Activated gamma-delta T cell (primary cell): ENCODE measurements at places on chromosomes 5 and 9.

- DNase-seq, result no peak
Observed at GRCh38 chr5:13865312-13865711, 79.2 kb downstream of the DNAH5 start.

DNA sequence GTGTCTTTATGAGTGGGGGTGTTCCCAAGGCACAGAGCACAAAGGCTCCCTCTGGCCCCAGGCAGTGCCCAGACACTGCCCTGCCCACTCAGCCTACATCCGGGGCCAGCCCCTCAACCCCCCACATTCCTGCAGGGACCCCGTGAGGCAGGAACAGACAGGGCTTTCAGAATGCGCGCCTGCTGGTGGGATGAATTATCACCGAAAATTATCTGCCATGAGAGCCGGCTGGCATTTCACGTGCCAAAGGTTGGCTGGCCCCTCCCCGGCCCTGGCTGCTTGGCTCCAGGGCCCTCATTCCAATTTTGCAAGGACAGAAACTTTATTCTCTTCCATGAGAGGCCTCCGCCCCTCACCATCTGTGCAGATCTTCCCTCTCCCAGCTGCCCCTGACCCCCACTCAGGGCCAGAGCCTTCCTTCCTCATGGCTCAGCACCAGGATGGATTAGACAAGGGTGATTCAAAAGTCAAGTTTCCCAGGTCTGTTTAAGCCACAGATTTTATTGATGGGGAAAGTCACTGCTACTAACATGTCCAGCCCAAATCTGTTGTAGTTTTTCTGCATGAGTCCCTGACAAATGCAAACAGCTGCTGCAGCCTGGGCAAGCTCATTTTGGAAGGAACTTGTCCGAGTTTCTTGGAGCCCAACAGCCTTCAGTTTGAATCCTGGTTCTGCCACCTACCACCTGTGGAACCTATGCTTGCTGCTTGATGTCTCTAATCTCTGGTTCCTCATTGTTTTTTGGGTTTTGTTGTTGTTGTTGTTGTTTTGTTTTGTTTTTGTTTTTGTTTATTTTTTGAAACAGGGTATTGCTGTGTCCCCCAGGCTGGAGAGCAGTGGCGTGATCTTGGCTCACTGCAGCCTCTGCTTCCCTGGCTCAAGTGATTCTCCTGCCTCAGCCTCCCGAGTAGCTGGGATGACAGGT lies 32.3 kb upstream of the WDR38 start:
- no peak for DNase-seq

DNA sequence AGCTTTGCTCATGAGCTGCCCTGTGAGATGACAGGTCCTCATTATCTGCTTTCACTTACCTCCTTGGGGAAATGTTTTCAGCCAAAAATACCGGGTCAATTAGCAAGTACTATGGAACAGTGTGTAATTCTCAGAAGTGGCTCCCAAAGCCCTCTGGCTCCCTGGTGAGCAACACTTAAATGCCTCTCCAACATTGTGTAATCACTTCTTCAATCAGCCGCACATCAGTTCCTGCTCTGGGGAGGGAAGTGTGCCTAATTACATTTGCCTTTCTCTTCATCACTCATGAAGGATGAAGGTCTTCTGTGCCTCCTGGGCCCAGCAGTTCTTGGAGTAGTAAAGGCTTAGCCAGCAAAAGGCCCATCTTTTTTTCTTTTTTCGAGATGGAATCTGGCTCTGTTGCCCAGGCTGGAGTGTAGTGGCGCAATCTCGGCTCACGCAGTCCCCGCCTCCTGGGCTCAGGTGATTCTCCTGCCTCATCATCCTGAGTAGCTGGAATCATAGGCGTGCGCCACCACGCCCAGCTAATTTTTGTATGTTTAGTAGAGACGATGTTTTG lies 23.1 kb downstream of the NIM1K start:
- no peak for DNase-seq

DNA sequence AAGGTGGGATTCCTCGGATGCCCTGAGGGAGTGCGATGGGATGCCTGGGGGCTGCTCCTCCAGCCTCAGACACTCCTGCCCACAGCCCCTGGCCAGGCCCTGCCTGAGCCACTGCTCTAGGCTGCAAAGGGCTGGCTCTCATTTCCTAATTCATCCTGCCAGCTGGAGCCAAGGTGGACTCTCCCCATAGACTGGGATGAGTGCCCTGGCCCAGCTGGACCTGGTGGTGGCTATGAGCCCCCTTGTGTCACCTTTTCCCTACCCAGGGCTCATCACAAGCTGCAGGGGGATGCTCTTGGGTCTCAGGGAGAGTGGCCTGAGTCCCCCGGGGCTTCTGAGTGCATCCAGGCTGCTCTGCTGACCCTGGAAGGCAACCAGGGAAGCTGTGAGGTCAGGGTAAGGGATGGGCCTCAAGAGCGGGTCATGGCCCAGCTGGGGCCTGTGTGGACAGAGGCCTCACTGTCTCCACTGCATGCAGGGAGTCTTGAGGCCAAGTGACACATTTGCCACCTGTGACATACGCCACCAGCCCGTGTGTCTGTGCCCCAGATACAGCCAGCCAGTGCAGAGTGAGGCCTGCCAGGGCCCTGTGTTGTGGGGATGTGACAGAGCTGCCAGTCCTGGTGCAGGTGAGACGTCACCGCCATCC lies 102.7 kb upstream of the IER5L start:
- no peak for DNase-seq

GRCh38 chr5:68818870-68819269 lies 274.9 kb upstream of the SLC30A5 start:
- no peak for DNase-seq

GRCh38 chr9:105502276-105502675 lies 54.4 kb downstream of the FSD1L start:
- no peak for DNase-seq

DNA sequence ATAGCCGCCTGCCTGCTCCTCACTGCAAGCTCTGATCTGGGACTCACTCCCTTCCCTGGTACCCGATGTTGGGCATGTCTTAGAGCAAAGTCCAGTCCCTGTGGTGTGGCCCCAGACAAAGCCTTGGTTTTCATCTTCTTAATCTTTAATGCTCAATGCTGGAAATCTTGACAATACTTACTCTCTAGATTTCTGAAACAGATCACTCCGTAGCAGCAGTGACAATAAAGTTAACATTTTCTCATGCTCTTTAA lies 260.2 kb upstream of the IRX2 start:
- no peak for DNase-seq

DNA sequence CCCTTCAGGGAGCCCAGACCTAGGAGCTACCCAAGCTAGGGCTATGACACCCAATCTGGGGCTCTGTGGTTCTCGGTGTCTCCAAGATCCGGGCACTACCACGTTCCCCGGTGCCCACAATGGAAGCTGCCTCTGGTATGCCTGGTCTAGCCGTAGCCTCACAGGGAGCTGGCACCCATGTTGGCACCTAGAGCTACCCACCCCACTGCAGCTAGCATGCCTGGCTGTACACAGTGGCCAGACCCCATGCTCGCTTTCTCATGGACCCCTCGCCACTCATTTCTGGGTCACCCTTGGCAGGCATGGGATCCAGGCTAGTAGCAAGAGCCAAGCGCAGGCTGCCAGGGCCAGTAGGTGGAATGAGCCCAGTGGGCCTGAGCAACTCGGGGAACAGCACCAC lies 109.0 kb downstream of the CYLC2 start:
- DNase-seq, result no peak

GRCh38 chr5:107092695-107093094 lies 578.0 kb downstream of the EFNA5 start:
- no peak for DNase-seq

DNA sequence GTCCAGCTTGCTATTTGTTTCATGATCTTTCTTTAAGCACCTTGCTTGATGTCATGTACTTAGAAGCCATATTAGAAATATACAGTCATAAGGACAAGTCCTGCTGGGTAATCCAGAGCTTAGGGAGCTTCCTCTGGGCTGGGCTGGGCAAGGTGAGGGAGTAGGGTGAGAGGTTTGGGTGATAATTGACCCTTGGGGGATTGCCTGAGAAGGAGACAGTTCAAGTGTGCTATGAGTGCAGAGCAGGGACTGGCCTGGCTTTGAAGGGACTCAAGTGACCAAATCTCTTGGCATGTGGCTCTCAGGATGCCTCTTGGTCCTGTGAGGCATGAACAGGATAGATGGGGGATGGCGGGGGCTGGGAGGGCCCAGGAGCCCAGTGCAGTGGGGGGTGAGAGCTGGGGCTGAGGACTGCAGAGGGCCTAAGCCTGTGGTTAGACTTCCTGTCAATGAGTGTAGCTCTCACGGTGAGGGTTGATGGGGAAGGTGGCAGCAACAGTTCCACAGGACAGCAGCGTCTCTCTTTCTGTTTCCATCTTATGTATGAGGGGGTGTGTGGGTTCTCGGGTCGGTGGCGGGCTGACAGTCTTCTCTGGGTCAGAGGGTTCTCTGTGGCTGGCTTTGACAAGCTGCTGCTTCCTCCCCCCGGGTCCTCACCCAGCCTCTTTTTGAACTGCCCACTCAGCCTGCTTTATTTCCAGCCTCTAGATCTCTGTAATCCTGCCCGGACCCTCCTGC lies 53.5 kb downstream of the RGS3 start:
- peak; percentile 32 for DNase-seq

- no peak for DNase-seq
Observed at GRCh38 chr5:170283296-170283695, 14.3 kb downstream of the LCP2 start.

GRCh38 chr9:20044686-20045085 lies 255.8 kb upstream of the SLC24A2 start:
- DNase-seq, result no peak

DNA sequence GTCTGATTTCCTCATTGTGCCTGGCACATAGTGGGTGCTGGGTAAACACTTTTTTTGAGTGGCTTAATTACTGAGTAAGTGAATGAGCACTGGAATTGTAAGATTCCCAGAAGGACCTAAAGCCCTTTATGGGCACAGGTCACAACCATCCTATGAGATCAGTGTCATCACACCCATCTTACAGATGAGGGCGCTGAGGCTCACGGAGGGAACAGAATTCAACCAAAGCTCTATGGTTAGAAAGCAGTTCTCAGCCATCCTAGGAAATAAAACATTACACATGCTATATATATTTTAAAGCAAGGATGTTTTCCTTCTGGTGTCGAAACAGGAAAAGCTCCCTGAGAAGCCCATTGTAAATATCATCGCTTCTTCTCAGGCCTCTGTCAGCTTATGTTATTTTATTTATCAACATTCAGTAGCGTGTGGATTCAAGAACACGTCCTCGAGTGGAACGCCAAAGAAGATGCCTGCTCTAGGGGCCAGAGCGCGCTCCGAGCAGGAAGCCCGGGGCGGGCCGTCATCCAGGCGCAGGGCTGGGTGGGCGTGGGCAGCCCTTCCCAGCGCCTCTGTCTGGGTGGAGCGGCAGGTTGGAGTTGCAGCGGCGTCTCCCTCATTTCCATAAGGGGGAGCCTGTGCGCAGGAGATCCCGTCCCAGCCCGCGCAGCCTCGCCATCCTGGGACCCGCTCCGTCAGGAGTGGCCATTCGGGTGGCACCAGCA lies 155.8 kb upstream of the SMIM23 start:
- DNase-seq, result no peak

- no peak for DNase-seq
Observed at GRCh38 chr9:71770170-71770569, 1.9 kb upstream of the CEMIP2 start.

DNA sequence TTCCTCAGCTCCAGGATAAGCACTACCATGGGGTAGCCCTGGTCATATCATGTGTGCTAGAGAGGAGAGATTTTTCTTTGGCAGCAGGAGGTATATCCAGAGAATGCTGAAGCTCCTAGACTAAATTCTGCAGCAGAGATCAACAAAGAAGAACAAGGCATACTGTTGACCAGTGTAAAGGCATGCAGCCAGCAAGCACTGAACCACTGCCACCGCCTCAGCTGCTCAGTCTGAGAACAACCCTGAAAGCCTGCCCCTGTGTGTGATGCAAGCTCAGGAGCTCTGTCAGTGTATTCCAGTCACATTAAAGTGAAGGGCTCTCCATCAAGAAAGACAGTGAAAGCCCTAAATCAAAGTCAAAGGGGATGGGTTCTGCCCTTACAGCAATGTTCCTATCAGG lies 439.5 kb upstream of the CD180 start:
- DNase-seq, result no peak

DNA sequence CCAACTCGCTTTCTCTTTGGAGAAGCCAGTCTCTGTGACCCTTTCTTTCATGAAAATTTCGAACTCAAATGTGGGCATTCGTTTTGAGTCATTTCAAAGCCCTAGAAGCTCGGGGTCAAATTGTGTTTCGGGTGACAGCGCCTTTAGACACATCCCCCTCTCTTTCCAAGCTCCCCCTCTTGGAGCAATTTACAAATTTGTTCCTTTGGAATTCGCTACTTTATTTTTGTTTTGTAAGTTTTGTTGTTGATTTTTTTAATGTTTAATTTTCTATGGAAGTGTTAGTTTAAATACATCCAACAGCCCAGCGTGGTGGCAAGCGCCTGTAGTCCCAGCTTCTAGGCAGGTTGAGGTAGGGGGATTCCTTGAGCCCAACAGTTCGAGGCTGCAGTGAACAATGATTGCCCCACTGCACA lies 4.6 kb upstream of the BARX1 start:
- DNase-seq, result no peak

DNA sequence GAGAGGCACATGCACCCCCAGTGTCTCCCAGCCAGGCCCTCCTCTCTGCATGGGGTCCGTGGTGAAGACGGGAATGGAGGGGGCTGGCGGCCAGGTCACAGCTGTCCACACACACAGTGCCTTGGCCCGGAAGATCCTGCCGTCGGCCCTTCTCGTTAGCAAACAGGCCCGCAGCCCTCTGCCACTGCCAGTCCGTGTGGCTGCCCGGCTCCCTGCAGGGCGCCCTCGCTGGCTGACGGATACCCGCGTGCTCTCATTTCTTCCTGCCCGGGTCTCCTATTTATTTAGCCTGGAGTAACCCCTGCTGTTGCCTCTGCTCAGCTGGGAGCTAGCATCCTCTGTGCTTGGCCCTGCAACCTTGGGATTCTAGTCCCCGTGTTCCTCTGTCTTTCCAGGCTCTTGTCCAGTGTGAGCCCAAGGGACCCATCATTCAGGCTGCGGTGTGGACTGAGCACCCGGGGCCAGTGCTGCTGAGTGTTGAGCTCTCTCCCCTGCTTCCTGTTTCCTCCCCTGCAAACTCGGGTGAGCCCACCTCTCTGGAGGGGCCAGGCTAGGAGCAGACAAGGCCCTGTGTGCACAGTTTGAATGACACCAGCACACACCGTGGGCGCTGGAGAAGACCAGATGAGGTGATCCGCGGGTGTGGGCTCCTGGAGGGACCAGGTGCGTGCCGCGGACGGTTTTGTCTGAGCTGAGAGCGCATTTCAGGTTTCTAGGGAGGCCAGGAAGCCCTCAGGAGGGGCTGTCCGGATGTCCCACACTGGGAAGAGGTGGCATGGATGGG lies 14.6 kb upstream of the RNU6ATAC start:
- no peak for DNase-seq
